Stimulated activated CD8-positive, alpha-beta memory T cell treated with anti-CD3 and anti-CD28 coated beads, Interleukin-2, amount 100 ng/mL, for 1 hour (primary cell): ENCODE measurements at places on chromosomes 7 and 10.

DNA sequence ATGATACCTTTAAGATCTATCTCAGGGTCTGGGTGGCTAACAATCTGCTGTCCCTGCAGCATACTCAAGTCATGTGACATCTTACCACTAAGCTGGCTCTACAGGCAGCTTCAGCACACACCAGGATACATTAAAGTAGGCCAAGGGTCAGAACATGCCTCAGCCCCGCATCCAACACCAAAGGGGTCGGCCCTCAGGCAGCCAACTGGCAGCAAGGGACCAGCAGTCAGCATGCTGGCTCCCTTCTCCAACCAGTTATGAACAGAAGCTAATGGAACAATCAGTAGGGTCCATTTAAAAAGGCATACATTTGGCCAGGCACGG, 37.1 kb downstream of the FAM53B start:
- no peak for DNase-seq

GRCh38 chr10:68559251-68559650, 886 bp upstream of the TET1 start:
- DNase-seq: no peak

DNA sequence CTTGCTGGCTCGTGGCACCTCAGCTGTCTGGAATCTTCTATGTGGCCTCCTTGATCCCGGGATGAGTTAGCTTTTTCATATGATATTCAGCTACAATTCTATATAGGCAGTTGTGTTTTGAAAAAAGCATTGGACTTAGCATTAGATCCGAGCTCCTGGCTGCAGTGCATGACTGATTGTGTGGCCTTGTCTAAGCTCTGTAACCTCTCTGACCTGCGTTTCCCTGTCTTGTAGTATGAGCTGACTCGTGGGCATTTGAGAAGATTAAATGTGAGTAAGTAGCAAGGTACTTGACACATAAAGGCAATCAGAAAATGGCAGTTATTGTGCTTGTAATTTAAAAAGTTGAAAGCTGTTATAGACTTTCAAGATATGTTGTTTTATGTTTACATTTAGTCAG, 85.9 kb downstream of the CCNY start:
- no peak for DNase-seq

GRCh38 chr7:51121036-51121790, 195.4 kb downstream of the COBL start:
- no peak for DNase-seq

GRCh38 chr7:69359003-69359700, 239.1 kb upstream of the AUTS2 start:
- DNase-seq: no peak
